ENCODE measurements at places on chromosomes 2 and 18. TPM values are rescaled to one million over a fixed set of nuclear protein-coding genes. Genes with fewer than 3 reads are reported as not detected.

DNA sequence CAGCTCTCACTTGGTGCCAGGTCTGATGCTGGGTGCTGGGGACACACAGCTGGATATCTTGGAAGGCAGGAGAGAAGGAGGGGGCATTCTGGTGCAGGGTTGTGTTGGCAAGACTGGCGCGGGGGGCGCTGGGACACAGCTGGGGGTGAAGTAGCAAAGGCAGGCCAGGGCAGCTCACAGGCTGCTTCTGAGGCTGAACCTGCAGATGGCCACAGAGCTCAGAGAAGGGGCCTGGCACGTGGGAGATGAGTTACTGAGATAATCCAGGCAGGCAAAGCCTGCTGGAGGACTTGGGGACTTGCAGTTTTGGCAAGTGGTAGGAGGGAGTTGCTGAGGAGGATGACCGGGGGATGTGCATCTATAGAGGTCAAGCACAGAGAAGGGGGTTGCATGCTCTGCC lies 16.2 kb upstream of the DGKD start:
- no peaks in the 10 kb centered on the region for H3K36me3 ChIP-seq
- peak overlapping the region; percentile 39 for H3K27ac ChIP-seq
- DNase-seq, result no peak
- H3K4me1 ChIP-seq, result peaks cover 28% of the 10 kb centered on the region
- no peaks in the 10 kb centered on the region for H3K27me3 ChIP-seq

GRCh38 chr2:38534746-38535403 lies 67.9 kb downstream of the HNRNPLL start:
- H3K27me3 ChIP-seq, result peaks cover 20% of the 10 kb centered on the region
- no peaks in the 10 kb centered on the region for H3K36me3 ChIP-seq

COLEC11 gene
- total RNA-seq, result 0.48 TPM

DNA sequence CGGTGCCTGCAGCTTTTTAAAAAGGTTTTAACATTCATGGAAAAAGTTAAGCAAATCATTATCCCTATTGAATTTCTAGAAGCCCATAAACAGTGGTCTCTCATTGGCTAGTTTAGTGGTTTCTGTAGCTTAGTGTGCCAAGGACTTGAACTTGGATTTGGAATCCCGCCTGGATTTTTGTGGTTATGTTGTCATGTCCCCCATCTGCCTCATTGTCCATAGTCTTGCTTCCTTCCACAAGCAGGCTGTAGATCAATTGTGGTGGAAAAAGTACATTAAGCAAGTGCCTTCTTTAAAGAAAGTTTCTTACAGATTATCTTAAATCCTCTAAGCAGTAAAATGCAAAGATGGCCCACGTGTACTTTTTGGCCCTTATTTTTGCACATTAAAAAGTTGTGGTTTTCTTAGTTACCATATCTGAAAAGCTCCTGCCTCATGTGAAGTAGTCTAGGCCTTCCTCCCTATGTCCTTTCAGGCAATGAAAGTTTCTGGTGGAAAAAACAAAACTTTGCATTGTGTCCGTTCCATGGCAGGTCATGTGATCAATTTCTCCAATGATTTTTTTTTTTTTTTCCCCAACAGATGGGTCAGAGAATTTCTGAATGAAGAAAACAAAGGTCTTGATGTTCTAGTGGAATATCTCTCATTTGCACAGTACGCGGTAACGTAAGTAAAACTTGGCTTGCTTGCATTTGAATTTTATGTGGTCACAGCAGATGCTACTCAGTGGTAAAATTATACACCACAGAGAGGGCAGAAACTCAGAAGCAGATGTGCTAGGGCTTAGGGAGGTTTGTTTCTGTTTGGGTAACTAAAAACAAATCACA lies 158.9 kb downstream of the PRPF40A start:
- H3K4me1 ChIP-seq, result no peaks in the 10 kb centered on the region
- no peak for DNase-seq
- no peak overlapping the region for H3K27ac ChIP-seq
- H3K4me3 ChIP-seq, result no peak overlapping the region

GRCh38 chr2:47521666-47522285 lies 118.8 kb downstream of the MSH2 start:
- DNase-seq, result peak; percentile 56
- H3K36me3 ChIP-seq, result no peaks in the 10 kb centered on the region
- H3K4me1 ChIP-seq, result peaks cover 14% of the 10 kb centered on the region
- H3K27me3 ChIP-seq, result peaks cover 2% of the 10 kb centered on the region

DNA sequence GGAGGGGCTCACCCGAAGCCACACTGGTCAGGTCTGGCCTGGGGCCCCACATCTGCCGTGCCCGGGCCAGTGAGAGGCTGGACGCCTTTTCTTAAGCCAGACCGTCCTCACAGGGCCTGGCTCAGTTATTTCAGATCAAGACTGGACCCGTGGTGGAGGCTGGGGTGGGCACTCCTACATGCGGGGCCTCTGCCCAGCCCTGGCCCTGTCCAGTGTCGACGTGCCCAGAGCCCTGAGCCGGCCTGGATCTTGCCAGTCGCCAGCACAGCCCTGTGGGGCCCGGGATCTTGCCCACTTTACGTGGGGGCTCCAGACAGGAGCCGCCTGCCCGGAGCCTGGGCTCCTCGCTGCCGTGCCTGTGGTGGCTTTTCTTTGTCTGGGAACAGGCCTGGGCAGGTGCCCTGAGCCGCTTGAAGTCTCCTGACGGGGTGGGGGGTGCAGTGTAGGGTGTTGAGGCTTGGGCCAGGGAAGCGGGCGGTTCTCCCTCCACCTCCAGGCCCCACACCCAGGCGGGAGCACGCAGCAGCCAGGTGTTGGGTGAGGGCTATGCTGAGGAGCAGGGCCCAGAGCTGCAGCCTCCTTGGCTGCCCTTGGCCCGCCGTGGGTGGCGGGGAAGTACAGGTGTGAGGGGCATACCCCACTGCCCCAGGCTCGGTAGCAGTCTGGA lies 6.0 kb downstream of the GPC1 start:
- H3K4me1 ChIP-seq, result peaks cover 3% of the 10 kb centered on the region
- no peak overlapping the region for H3K27ac ChIP-seq
- DNase-seq, result no peak
- H3K27me3 ChIP-seq, result no peaks in the 10 kb centered on the region

DNA sequence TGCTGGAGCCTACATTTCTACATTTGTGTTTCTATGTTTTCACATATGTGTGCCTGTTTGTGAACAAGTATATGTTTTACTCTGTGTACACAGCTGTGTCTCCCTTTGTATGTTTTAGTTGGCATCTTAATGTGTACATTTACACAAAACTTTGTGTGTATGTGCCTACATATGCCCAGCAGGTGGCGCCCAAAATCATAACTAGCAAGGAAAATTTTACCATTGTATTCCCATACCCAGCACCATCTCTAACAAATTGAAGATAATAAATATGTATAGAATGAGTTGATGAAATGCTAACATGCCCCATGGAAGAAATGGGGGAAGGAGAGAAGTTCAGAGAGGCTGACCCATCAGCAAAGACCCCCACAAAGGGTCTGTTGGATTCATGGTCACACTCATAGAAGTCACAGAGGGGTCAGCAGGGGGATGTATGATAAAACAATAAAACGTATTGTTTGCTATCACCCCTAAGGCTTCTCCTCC lies 48.1 kb downstream of the PKDCC start:
- peaks cover 10% of the 10 kb centered on the region for H3K36me3 ChIP-seq
- no peaks in the 10 kb centered on the region for H3K27me3 ChIP-seq
- H3K4me3 ChIP-seq, result no peak overlapping the region
- no peak for DNase-seq

GRCh38 chr2:44850016-44850415 lies 91.5 kb upstream of the SIX3 start:
- H3K27me3 ChIP-seq, result peaks cover 51% of the 10 kb centered on the region
- no peak overlapping the region for H3K4me3 ChIP-seq
- DNase-seq, result no peak
- H3K27ac ChIP-seq, result no peak overlapping the region
- H3K36me3 ChIP-seq, result no peaks in the 10 kb centered on the region

- no peak overlapping the region for H3K4me3 ChIP-seq
- H3K4me1 ChIP-seq, result no peaks in the 10 kb centered on the region
- no peaks in the 10 kb centered on the region for H3K27me3 ChIP-seq
- H3K27ac ChIP-seq, result no peak overlapping the region
Observed at GRCh38 chr2:156670104-156670503, 233.9 kb downstream of the GPD2 start.

DNA sequence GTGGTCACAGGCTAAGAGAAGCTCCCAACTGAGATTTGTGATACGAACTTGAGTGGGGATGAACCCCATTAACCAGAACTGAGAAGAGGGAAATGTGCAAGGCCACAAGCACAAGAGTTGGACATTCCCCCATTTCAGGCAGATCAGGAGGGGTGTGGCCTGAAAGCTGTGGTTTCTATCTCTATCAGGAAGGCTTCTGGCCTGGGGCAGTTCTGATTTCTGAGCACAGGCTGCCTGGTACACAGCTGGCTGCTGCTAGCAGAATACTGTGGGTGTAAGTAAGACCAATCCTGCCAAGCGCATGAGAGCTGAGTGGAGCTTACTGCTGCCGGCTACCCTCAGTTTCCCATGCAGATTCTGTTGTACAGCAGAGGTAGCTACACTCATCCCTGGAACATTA lies 484.6 kb downstream of the SATB2 start:
- no peaks in the 10 kb centered on the region for H3K4me1 ChIP-seq
- no peak overlapping the region for H3K4me3 ChIP-seq
- peaks cover 7% of the 10 kb centered on the region for H3K36me3 ChIP-seq
- no peak for DNase-seq

DNA sequence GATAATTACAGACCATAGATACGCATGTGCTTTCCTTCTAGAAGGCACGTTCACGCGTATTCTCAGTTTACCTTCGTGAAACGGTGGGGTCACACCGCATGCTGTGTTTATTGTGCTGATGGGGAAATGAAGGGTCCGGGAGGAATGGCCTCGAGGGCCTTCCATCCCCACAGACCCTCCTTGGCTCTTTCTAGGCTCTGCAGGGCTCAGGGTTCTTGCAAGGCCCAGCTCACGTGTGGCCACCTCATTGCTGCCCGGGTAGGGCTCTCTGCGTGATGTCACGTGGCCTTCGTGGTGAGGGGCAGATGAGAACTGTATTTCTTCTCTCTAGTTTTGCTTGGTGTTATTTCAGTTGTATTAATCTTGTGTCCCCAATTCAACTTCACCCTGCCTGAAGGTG lies 133.5 kb upstream of the ALKAL2 start:
- H3K4me3 ChIP-seq, result no peak overlapping the region
- DNase-seq, result no peak
- no peaks in the 10 kb centered on the region for H3K36me3 ChIP-seq
- peaks cover 8% of the 10 kb centered on the region for H3K4me1 ChIP-seq
- peaks cover 14% of the 10 kb centered on the region for H3K27me3 ChIP-seq

DNA sequence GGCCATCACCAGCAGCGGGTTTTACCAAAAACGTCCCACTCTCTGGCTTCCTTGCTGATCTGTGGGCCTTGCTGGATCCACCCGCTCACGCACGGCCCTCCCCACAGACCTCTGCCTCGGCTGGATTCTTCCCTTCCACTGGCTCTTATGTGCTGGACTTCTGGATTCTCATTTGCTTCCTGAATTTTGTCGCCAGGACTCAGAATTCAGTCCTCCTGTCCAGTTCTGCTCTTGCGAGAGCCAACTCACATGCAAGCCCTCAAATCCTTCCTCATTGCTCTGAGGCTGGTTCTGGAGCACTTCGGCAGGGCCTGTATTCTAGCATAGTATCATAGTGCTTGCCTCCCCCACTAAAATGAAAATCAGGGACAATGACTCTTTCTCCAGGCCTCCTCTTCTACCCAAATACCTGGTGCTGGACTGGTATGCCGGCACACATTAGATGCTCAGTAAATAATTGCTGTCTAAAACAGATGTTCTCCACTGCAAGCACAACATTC lies 115.5 kb downstream of the ATL2 start:
- no peak overlapping the region for H3K27ac ChIP-seq
- no peak for DNase-seq

DNA sequence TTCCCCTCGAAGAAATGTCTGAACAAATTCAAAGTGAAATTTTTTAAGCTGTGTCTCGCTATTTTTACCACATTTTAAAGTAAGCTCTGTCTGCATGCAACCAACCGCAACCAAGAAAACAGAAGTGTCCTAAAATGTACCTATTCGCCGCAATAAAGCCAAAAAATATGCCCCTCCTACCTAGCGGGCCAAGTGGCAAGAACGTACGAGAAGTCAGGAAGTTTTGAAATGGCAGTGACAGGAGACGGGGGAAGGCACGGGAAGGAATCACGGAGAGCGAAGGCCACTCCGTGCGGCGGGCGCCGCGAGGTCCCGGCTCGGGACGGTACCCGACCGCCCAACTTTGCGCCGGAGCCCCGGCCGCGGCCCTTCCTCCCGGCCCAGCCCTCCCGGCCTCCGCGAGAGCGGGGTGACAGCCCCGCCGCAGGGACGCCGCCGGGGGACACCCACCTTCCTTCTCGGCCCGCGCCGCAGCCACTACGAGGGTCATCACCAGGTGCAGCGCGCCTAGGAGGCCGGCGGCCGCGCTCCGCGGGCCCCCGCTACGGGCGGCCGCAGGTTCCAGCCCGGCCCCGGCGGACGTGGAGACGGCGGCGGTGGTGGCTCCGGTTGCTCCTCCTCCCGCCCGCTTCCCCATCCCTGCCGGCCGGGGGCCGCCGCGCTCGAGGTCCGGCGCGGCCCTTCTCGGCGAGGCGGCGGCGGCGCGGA lies 568 bp downstream of the TMEM131 start:
- H3K27ac ChIP-seq, result peak overlapping the region; percentile 86
- H3K36me3 ChIP-seq, result no peaks in the 10 kb centered on the region
- no peaks in the 10 kb centered on the region for H3K27me3 ChIP-seq
- H3K4me3 ChIP-seq, result peak overlapping the region; percentile 93
- peak; percentile 79 for DNase-seq
- H3K4me1 ChIP-seq, result peaks cover 39% of the 10 kb centered on the region

DNA sequence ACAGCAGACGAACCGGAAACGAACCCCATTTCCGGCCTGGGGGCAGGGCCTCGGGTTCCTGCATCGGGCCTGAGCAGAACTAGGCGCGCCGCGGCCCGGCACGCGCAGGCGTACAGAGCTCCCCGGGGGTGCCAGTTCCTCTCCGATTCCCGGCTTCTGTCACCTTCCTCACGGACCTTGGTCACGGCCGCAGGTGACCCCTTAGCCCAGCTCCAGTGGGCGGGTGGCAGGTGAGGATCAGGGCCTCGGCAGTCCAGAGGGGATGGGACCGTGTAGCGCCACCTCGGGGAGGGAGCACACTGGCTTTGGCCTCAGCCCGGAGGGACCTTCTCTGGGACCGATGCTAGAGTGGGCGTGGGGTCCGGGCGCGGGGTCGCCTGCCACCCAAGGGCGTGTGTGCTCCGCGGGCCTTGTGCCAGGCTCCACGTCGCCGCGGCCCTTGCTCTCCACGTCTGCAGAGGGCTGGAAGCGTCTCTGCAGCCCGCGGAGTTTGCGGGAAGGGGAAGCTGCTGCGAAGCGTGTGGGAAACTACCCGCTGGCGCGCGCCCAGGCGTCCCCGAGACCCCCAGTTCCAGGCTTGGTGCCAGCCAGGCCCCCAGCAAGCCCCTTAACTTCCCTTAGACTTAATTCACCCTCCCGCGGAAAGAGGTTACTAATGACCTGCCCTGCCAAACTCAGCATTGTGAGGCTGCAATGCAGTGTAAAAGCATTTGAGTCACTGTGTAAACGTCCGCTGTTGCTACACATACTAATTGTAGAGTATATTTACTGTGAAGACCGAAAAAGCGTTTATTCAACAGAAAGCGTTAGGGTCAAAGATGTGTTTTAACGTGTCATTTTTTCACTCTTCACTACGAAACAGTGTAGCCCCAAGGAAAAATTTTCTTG lies at the start of gene TRAPPC12:
Gene TRAPPC12, plus strand, starts transcription at position 48 of the 888 bp plus-strand sequence. CDS start 7,930 bp downstream, outside the sequence.
- H3K27me3 ChIP-seq, result no peaks in the 10 kb centered on the region
- H3K27ac ChIP-seq, result peak within 1 kb of the TSS; percentile 98
- DNase-seq, result peak; percentile 94
- peaks cover 32% of the 10 kb centered on the region for H3K4me1 ChIP-seq
- H3K4me3 ChIP-seq, result peak within 1 kb of the TSS; percentile 89

- H3K4me1 ChIP-seq, result no peaks in the 10 kb centered on the region
- no peaks in the 10 kb centered on the region for H3K36me3 ChIP-seq
- H3K27me3 ChIP-seq, result no peaks in the 10 kb centered on the region
- no peak for DNase-seq
- no peak overlapping the region for H3K27ac ChIP-seq
Observed at GRCh38 chr2:171253900-171254650, 93.4 kb upstream of the TLK1 start.

Measured in natural killer cell treated with Interleukin-12 subunit alpha and Interleukin-12 subunit beta and Interleukin-15 and Interleukin-18, amount 100 ng/mL, for 72 hours (primary cell).